Lung microvascular endothelial cell (primary cell): ENCODE measurements at places on chromosomes 7 and 10.

GRCh38 chr7:23531050-23531793 is 559 bp downstream of the TRA2A start:
- DNase-seq = peak; percentile 68

DNA sequence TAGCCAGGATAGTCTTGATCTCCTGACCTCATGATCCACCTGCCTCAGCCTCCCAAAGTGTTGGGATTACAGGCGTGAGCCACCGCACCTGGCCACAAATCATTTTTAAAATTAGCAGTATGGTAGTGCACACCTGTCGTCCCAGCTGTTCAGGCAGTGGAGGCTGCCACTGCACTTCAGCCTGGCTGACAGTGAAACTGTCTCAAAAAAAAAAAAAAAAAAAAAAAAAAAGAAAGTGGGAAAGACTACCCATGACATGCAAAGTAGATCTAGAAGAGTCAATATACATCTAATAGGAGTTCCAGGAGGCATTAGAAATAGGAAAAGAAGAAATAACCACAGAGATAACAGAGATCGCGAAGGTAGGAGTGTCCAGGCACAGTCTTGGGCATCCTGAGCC is 3.2 kb downstream of the CSGALNACT2 start:
- DNase-seq = no peak

DNA sequence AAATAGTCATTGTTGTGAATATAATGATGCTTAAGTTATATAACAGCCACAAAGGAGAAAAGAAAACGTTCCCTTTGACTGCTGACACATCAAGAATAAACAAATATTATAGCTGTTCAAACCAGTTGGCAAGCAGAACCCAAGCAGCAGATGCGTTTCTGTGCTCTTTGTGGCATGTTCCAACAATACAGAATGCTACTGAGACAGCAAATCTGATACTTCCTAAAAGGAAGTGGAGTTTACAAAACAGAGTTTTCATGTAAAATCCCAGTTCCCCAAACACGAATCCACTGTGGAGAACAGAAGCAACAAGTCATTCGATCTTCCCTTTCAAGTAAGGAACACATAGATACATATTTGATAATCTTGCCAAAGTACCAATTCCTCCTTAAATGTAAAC is 170.9 kb upstream of the ASAH2 start:
- peak; percentile 30 for DNase-seq

- no peak for DNase-seq
Measured at GRCh38 chr10:69697006-69697405, 67.0 kb downstream of the FAM241B start.

GRCh38 chr10:132252412-132252811 is 55.3 kb downstream of the STK32C start:
- no peak for DNase-seq

DNA sequence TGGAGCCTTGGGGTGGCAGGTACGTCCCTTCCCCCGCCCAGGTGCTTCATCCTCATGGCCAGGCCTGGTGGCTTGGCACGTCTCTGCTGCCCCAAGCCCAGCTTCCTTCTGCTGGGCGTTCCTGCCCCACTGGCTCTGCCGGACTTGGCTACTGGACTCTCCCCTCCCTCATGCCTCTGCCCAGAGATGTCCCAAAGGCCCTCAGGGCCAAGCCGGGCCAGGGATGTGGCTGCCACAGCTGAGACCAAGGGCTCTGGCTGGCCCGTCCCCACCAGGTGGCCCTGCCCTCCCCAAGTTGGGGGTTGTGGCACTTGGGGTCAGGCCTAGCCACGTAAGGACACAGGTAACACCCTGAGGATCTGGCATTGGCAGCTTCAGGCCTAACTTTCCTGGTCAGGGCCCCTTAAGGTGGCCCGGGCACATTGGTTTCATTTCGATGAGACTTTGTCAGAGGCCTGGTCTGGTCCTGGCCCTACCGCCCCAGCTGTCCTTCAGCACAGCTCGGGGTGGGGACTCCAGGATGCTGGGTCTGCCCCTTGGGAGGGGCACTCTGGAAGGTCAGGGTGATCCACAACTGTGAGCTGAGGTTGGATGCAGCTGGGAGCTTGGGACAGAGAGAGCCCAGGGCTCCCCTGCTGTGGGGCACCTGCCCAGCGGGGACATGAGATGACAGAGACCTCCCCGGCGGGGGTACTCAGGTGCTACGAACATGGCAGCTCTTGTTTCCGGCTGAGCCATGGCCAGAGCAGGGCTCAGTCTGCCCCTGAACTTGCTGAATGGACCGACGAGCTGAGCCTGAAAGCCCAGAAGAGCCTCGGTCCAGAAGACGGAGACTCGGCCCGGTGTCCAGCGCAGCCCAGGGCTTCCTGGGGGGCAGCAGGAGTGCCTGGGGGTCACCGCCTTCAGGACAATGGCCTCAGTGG is 2.9 kb downstream of the BHLHA15 start:
- DNase-seq = no peak

DNA sequence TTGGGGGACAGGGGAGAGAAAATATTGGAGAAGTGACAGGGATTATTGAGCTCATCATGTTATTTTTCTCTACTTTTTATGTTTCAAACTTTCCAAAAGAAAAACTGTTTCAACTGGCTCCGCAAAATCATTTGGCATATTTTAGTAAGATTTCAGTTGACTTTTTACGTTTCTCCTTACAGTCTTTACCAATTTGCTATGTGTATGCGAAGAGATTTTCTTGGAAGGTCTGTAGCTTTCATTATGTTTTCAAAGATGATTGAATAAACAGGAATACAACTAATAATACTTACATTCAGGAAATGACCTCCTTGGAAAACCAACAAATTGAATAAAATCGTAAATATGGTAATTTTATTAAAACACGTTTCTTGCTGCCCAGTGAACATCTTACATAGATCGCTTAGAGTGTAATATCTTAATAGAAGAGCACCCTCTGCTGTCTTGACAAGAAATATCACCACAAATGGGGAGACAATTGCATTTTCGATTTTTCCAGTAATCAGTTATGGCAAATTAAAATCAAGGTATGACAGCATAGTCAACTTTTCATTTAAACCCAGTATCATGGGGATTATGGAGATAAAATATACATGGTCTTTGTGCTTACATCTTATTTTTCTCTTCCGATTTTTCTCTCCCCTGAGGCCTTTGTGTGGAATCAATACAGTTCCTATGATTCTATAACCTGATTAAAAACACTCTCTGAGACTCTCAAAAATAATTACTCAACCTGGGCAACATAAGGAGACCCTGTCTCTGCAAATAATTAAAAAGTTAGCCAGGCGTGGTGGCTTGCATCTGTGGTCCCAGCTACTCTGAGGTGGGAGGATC is 43.1 kb downstream of the MBL2 start:
- peak; percentile 52 for DNase-seq

DNA sequence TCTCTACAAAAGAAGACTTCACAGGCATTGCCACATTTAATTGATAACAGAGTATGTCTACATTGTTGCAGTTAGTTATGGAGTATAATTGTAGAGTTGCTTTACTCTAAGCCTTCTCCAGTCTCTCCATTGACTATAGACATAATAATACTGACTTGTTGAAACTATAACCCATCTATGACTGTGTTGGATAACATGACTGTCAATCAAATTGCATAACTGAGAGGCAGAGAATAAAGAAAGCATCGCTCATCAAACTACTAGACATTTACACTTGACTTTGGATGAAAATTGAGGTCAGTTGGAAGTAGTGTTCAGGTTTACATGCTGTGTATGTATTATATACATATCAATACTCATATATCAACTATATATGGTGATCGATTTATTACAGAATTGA is 3.4 kb upstream of the ATXN7L1 start:
- DNase-seq = no peak

DNA sequence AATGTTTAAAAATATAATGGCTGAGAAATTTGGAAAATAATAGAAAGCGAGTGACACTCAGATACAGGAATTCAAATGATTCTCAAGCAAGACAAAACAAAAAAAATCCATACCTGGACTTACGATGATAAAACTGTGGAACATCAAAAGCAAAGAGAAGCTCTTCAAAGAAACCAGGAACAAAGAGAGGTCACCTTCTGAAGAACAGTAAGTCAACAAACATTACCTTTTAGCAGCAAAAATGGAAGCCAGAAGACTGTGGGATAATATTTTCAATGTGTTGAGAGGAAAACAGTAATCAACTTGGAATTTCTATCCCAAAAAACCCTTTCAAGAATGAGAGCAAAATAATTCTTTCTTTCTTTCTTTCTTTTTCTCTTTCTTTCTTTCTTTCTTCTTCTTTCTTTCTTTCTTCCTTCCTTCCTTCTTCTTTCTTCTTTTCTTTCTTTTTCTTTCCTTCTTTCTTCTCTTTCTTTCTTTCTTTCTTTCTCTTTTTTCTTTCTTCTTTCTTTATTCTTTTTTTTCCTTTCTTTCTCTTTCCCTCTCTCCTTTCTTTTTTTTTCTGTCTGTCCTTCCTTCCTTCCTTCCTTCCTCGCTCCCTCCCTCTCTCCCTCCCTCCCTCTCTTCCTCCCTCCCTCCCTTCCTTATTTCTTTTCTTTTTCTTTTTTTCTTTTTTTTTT is 1.8 kb upstream of the CPA5 start:
- no peak for DNase-seq

DNA sequence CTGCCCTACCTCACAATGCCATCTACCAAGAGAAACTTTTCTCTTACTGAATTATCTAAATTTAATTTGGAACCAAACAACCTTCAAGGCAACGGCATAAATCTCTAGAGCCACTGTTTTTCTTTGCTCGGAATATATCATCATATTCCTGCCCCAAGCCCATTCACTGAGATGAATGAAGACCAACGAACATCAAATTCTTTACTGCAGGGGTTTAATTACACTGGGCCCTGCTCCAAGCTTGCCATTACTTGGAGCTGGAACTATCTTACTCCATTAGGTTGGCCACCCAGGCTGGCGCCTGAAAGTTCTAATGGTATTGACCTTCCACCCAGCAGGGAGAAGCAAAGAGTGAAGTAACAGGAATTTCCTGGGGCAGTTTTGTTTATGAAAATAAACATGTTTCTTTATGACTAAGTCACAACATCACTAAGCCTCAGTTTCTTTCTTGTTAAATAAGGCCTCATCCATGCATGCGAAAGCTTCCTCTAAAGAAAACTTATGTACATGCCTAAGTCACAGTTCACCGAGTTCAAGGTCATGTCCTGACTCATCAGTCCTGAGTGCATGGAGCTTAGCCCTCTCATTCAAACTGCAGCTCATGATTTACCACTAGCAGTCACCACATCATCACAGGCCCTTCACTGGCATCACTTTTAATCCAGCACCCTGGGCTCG is 42.1 kb upstream of the ANAPC16 start:
- no peak for DNase-seq

GRCh38 chr10:44827431-44828006 is 83.6 kb upstream of the TMEM72 start:
- DNase-seq = no peak

DNA sequence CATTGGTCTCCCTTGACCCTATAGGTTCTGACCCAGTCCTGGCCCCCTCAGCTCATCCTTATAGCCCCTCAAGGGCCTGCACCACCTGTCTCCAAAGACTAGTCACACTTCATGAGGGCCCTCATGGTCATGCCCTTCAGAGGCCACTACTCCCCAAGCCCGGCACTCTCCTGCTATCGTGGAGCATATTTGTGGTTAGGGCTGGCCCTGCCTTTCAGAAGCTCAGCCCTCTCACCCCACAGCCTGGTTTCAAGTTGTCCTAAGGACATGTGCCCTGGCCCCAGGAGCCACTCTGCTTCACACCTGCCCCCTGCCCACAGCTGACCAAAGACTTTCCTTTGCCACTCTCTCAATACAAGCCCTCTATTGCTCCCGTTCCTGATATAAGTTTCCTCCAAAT is 60.3 kb upstream of the LBX1 start:
- no peak for DNase-seq

DNA sequence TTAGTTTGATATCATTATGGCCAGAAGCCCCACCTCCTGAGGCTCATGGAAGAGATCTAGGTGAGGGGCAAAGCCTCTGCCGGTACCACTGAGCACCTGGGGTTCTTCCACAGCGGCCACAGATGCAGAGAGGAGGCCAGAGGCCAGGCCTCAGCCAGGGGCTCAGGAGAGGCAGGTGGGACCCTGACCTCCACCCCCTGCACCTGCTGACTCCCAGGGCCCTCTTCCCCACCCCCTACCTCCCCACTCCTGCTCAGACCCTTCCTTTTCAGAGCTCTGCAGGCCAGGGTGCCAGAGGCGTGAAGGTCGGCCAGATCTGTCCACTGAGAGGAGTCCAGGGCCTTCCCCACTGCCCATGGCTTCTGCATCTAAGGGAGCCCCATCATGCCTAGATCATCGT is 178.7 kb upstream of the PPP2R2D start:
- no peak for DNase-seq

- no peak for DNase-seq
Measured at GRCh38 chr7:25923741-25924460, 228.1 kb upstream of the NFE2L3 start.

DNA sequence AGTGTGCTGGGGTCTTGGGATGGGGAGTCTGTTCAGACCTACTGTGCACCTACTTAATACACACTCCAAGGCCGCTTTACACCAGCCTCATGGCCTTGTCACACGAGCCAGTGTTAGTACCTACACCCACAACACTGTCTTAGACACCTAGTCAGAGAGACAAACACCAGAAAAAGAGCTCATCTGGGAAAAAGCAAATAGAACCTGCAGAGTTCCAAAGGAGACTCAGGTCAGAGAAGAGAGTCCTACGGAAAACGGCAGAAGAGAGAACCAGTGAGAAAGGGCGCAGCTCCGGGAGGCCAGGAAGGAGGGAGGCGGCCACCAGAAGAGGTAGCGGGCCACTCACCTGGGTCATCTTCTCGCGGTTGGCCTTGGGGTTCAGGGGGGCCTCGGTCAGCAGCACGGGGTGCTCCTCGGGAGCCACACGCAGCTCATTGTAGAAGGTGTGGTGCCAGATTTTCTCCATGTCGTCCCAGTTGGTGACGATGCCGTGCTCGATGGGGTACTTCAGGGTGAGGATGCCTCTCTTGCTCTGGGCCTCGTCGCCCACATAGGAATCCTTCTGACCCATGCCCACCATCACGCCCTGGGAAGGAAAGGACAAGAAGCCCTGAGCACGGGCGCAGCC is 105.3 kb upstream of the TNRC18 start:
- DNase-seq = no peak

DNA sequence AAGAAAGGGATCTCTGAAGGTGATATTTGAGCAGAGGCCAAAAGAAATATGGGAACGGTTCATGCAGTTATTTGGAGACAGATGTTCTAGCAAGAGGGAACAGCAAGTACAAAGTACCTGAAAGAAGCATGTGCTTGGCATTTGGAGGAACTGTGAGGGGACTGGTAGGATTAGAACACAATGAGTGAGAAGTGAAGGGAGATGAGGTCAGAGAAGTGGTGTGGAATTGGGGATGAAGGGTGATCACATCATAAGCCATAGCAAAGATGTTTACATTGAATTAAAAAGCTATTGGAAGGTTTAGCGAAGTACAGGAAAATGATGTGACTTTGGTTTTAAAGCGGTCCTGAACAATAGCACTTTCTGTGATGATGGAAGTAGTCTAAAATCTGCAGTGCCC is 402.4 kb upstream of the LRGUK start:
- DNase-seq = no peak

DNA sequence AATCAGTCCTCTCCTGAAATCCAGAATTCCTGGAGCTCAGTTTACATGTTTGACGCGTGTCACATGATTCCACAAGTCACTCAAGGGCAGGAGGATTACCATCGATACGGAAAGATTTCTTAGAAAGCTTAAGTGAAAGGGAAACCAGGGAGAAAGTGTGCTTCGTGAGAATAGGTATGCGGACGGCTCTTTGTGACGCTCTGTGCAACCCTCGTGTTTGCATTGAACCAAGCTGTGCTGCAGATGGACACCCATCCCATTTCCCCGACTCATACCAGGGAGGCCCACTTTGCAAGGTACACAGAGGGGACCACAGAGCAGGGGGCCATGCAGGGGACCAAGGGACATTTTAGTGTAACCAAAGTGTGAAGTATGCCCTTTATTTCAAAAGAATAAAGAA is 43.2 kb downstream of the IKZF1 start:
- no peak for DNase-seq
